Fibroblast of mammary gland (primary cell): ENCODE measurements at places on chromosomes 7 and 10.
A peak's percentile ranks its signal among the peaks of the same experiment; 100 is the strongest.

DNA sequence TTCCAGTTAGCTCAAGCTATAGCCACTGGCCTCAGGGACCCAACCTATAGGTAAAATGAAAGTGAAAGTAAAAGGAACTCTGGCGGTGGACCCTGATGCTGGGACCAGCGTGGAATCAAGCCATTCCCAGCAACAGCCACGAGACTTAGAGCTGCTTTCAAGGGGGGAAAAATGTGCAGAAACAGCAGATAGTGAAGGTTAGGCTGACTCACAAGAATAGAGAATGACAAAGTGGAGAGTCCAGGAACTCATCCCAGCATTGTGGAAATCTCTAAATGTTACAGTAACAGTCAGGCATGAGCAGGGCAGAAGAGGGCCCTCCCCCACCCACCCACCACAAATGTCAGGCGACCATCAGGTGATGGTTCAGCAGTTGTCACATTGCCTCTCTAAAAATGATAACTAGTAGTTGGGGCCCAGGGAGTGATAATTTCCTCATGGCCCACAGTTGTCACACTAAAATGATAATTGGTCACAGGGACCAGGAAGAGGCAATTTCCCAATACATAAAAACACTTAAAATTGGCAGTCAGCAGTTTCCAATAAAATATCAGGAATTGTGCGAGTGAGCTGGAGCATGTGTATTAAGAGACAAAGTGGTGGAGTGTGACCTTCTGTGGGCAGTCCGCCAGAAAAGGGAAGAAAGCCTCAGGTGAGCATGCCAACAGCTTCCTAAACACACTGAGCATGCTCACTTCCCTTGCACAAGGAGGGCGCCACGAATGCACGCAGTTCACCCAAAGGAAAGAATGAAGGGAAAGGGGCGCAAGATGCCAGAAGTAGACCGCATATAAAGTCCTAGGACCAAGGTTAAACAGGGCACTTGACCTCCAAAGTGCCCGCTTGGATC is 129.8 kb upstream of the PPP1R3A start:
- DNase-seq = peak; percentile 63

GRCh38 chr7:105399043-105399725 is 10.5 kb upstream of the SRPK2 start:
- DNase-seq = peak; percentile 41

- no peak for DNase-seq
Measured at GRCh38 chr10:124353091-124353815, 65.5 kb downstream of the OAT start.

DNA sequence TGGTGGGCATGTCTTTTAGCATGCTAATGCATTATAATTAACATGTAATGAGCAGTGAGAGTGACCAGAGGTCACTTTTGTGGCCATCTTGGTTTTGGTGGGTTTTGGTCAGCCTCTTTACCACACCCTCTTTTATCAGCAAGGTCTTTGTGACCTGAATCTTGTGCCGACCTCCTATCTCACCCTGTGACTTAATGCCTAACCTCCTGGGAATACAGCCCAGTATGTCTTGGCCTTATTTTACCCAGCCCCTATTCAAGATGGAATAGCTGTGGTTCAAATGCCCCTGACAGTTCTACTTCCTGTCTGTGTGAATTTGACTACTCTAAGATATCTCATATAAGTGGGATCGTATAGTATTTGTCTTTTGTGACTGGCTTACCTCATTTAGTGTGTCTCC is 85.1 kb downstream of the EEPD1 start:
- no peak for DNase-seq

GRCh38 chr10:114068054-114068707 is 24.5 kb downstream of the ADRB1 start:
- DNase-seq = no peak

DNA sequence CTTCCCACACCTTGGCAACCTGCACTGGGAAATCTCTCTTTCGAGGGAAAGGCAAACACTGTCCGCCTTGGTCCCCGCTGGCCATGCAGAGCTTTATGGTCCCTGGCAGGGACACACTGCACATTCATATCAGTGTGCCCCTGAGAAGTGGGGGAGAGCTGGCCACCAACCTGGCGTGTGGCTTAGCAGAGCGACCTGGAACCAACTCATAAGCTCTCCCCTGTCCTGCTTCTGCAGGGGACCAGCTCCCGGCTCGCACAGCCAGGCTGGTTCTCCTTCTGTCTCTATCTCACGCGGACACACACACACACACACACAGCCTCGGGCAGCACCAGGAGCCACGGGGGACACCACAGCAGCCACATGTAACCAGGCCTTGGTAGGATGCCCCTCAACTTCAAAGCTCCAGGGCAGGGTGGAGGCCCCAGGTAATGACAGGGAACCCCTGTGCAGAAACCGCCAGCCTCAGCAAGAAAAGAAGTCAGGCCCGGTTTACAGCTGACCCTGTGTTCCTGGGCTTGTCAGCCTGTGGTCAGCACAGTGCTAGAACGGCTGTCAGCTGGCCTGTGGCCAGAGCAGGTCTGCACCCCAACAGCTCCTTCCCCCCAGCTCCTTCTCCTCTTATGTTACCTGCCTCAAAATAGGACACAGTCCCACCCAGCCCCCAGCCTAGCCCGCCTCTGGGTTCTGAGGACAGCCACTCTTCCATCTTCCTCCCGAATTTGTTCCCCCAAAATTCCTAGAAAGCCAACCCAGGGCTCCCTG is 69.3 kb downstream of the OAT start:
- no peak for DNase-seq

GRCh38 chr7:136857573-136857972 is 10.9 kb upstream of the CHRM2 start:
- peak; percentile 15 for DNase-seq

- no peak for DNase-seq
Measured at GRCh38 chr10:58967551-58968388, 208.7 kb upstream of the PHYHIPL start.

GRCh38 chr7:156998988-156999957 is 11.2 kb downstream of the MNX1 start:
- no peak for DNase-seq

DNA sequence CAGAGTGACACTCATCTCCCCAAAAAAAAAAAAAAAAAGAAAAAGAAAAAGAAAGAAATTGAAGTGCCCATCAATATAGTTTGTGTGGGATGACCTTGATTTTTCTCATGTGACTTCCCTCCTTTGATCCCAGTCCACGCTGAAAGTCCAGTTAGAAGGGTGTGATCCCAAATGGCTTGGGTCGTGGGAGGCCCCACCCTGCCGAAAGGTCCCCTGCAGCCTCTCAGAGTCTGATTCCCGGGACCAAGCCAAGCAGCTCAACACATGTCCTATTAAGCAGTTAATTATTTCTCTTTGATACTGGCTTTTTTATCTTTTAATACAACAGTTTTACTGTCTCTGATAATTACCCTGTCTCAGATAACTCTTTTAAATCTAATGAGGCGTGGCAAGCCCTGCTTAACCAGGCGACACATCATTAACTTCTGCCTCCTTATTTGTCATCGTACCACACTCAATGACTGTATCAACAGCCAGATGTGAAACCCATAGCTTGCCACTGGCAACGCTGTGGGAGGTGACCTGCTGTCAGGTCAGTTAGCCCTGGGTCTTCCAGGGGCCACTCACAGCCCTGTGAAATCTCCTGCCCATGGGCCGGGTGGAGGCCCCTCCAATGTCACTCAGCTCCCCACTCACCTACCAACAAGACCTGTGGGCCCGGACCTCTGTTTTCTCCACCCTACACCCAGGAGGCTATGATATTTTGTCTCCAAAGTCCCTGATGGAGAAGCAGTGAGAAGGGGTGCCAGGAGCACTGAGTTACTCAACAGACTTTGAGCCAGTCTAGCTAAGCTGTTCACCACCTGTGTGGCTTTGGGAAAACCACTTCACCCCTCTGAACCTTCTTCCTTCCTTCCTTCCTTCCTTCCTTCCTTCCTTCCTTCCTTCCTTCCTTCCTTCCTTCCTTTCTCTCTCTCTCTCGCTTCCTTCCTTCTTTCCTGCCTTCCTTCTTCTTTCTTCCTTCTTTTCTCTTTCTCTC is 110.0 kb upstream of the SFMBT2 start:
- no peak for DNase-seq

DNA sequence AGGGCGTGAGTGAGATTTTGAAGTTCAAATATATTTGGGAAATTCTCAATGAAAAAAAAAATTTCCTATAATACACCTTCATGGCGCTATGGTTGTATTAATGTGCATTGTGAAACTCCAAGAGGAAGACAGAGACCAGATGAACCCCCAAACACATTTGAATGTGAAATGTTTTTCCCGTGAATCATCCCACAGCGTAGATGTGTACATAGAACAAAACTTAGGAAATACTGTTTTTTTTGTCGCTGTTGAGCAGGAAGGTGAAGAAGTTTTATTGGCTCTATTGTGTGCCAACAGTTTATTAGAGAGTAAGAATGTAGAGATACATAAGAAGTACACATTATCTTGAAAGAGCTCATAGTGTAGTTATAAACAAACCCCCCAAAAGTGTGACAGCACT is 134.0 kb downstream of the KCND2 start:
- peak; percentile 35 for DNase-seq

GRCh38 chr7:91598791-91599190 is 281.7 kb downstream of the MTERF1 start:
- DNase-seq = no peak

GRCh38 chr7:151399906-151400305 is 9.9 kb downstream of the WDR86 start:
- no peak for DNase-seq

DNA sequence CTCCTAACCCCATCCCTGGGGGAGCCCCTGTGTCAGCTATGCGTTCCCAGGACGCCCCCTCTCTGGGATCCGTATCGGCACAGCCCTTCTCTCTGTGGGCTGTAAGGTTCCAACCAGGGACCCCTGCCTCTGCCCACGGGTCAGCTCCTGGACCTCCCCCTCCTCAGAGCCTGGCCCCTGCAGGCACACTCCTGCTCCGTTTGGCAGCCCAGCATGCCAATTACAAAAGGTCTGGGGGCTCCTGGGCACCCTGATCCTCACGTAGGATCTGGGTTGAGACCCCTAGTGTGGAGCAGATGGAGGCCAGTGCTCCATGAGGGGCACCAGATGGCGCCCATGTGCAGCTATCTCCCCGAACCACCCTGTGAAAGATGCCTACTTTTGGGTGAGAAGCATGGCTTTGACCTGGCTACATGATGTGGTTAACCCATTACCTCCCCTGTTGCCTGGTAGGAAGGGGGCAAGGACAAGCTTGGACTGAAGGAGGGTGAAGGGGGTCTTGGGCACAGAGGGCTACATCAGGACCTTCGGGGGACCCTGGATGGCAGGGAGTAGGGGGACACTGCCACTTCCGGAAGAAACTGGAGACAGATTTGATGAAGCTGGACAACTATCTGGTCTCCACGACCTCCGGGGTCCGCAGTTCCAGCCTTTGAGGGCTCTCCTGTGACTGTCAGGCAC is 9.0 kb downstream of the TACR2 start:
- DNase-seq = no peak

- DNase-seq = no peak
Measured at GRCh38 chr7:25792586-25792985, 359.4 kb upstream of the NFE2L3 start.

GRCh38 chr10:99908512-99908911 is 101.2 kb downstream of the DNMBP start:
- peak; percentile 11 for DNase-seq

GRCh38 chr7:30750683-30751650 is 968 bp upstream of the INMT start:
- peak; percentile 95 for DNase-seq

DNA sequence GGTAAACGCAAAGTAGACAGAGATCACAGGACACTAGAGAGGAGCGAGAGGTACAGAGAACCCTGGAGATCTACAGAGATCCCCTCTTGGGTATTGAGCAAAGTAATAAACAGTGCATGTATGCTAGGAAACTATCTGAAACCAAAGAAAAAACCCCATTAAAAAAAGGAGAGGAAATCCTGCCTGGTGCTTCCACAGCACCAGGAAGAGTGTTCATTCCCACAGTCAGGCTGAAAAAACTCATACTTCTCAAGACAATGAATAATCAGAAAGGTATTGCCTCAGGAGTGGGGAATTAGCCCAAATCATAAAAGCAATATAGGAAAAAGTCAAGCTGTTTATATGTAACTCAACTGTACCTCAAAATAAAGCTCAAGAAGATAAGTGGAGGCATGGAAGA is 59.1 kb downstream of the ANKRD26 start:
- no peak for DNase-seq

DNA sequence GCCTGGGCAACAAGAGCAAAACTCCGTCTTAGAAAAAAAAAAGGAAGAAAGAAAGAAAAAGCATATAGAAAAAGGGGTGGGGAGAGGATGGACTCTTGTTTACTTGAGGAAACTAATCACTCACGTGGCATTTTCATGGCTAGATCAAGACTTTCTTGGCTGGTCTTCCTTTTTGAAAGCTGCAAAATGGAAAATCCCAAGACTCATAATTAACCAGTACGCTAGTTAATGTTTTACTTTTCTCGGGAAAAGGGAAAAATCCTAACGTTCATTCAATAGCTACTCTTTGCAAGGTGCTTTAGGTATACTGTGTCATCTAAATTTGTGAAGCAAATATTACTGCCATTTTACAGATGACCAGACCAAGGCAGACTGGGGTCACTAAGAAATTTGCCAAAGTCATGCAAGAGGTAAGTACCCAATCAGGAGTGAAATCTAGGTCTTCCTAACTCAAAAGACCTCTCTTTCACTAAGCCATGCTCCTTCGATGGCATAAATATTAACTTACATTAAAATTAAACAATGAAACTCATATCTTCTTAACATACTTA is 24.4 kb downstream of the NAPEPLD start:
- no peak for DNase-seq

DNA sequence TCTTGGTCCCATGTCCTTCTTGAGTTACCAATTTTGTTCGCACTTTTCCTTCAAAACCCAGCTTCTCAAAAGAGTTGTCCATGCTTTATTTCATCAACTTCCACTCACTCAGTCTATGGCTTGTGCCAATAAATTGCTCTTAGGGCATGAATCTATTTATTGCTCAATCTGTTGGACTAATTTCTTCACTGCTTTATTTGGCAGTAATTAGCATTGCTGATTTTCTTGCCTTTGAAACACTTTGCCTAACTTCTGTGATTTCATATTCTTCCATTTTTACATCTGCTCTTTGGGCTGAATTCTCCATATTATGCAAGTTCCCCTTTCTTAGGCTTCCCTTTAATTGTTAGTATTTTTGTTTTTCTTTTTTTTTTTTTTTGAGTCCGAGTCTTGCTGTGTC is 16.8 kb downstream of the DLD start:
- no peak for DNase-seq
